ENCODE measurements at places on chromosomes 7 and 10.
A peak's percentile ranks its signal among the peaks of the same experiment; 100 is the strongest.

- peak; percentile 57 for DNase-seq
Observed at GRCh38 chr7:91079487-91079886, 184.7 kb upstream of the FZD1 start.

DNA sequence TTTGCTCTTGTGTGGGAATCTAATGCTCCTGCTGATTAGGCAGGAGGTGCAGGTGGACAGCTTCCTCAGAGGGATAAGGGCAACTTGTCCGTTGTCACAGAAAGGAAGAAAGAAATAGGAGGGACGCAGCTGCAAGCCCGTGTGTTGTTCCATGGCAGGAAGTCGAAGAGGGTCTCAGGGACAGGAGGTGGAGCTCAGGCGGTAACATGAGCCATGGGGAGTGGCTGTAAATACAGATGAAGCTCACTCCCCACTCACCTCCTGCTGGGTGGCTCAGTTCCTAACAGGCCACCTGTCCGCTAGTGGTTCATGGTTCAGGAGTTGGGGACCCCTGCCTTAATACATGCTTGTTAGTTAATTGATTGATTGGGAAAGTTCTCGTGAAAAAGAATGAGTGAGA is 101.7 kb upstream of the SFMBT2 start:
- no peak for DNase-seq

DNA sequence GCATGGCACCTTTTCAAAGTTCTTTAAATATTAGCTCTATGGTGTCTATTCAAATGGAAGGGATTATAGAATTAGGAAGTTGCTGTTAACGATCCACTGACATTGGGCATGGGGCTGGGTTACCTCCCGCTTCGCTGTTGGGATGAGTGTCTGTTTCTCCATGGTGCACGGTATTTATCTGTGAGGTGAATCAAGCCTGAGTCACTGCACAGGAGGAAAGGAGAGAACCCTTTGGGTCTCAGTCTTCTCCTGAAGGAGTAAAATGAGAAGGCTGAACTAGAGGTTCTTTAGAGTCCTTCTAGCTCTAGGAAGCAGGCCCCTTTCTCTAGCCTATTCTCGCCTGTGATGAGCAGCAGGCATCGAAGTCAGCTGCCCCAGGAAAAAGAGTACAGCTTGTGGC is 7.3 kb downstream of the JCAD start:
- no peak for DNase-seq

DNA sequence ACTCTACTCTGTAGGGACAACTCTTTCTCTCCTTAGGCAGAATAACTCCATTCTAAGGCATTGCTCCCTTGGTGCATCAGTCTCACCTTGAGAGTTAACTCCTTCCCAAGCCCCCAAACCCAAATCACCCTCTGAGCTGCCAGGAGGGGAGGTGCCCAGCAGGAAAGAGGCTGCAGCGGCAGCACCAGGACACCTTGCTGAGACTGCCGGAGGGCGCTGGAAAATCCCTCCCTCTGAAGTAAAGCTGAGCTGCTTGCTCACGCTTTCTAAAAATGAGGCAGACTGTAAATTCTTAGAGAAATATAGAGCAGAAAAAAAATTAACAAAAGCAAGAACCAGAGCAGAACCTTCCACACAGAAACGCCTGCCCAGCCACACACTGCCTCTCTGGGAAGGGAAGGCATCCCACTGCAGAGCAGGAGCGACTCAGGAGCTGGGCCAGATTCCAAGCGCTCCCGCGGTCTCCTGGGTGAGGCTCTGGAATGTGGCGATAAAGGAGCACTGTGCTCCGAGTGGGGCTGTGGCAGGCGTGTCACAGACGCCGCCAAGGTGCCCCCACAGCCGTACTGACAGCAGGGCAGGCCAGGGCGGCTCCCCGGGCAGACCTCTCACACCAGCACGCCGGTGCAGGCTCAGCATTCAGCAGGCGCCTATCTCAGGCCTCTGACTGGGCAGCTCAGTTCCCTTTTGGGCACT is 202.1 kb downstream of the TNS3 start:
- no peak for DNase-seq

GRCh38 chr10:1163204-1163660 is 107.0 kb downstream of the WDR37 start:
- no peak for DNase-seq

- peak; percentile 78 for DNase-seq
Observed at GRCh38 chr7:42338231-42338915, 101.4 kb upstream of the GLI3 start.

DNA sequence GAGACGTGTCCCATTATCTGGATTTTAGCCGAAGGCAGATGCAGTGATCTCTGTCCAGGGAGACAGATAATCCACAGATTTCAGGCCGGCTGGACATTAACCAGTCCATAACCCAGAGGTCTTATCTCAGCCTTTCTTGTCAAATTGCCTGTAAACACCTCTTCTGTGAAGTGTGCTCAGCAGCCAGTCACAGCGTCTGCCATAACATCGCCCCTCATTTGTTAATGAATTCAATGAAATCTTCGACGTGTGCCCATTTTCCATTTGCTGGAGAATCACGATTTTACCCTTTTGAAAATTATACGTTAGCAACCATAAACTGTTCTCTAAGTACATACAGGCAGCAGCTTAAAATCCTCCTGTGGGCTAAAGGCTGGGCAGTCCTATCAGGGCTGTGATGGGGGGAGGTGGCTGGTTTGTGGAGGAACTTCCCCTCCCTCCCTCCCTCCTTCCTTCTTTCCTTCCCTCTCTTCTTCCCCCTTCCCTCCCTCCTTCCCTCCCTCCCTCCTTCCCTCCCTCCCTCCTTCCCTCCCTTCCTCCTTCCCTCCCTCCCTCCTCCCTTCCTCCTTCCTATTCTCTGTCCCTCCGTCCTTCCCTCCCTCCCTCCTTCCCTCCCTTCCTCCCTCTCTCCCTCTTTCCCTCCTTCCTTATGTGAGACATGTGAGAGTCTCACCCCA is 26.6 kb upstream of the FAM20C start:
- DNase-seq: no peak

DNA sequence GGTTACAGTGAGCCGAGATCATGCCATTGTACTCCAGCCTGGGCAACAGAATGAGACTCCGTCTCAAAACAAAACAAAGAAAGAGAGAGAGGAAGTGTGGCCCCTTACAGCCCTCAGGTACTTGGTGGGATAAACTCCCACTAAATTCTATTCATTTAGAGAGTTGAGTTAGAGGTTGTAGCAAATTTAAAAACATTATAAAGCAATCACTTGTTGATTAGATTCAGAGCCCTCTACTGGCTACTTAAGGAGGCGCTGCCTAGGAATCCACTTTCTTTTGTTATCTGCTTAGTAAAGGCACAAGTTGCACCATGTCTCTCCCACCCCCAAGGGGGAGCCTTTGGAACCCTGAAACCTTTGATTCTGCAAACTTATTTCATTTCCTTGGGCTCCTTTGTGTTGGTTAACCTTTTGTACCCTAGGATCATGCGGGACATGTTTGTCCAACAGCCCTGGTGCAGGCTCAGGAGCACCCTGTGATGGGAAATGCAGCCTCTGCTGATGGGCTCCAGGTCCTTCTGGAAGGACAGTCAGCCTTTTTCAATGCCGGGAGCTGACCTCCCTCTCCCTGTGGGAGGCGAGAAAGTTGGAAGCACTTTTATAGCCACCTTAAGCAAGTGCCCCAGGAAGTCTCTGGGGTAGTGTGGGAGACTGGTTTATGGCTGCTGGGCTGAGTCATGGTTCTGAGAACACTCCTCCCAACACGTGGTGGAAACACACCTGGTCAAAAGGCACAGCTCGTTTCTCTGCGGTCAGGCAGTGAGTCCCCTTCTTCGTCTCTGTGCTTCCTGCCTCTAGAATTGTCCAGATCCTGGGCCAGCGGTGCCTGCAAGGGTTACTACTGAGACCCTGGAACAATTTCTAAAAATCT is 2.3 kb downstream of the HKDC1 start:
- DNase-seq: peak; percentile 30

DNA sequence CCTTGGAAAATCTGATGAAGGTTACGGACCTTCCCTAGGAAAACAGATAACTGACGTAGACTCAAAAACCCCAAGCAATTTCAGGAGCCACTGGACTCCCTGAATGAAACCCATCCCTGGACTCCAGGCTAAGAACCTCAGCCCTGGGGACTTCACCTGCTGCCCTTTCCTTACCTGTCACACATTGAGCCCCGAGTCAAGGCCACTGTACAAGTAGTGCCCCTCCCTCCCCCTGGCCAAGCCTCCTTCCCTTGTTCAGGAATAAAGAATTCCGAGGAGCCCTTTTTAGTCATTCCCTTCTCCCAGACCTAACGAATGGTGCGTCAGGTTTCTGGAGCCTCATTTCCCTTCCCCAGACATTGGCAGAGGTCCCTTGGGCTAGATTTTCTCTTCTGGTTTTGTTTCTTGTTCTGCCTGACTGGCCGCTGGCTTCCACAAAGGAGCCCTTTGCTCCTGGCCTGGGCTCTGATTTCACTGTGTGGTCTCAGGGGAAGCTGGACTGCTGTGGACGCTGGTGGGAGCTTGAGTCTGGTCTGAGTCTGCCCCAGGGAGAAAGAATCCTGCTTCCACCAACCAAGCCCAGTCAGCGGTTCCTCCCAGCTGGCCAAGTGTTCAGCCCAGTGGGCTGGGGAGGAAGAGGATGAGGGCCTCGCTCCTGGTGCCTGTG is 31.7 kb downstream of the ZNF775 start:
- no peak for DNase-seq

All from fibroblast of skin of left biceps (primary cell).